ENCODE measurements at places on chromosomes 1 and 21.

DNA sequence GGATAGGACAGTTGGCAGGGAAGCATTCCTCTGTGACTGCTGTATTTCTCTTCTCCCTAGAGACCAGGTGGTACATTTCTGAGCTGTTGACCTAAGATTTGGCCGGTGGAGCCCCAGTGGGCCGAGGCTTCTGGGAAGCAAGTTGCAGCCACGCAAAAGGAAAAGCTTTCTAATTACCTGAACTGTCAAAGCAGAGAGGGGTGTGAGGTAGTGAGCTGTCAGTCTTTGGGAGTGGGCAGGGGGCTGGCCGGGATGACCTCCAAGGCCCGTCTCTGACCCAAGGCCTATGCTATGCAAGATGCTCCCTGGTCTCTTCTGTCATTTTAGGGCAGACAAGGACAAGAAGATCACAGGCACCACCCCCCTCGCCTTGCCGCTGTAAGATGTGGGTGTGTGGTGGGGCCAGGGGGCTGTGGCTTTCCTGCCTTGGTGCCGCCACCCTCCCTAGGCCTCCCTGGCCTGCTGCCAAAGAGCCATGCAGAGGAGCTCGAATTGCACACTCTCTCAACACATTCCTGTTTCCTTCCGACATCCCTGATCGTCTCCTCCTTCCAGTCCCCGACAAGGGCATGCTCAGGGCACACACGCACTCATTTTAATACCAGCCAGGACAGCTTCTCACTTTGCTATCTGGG lies 7.7 kb downstream of the PADI1 start:
- DNase-seq = peak; percentile 3

DNA sequence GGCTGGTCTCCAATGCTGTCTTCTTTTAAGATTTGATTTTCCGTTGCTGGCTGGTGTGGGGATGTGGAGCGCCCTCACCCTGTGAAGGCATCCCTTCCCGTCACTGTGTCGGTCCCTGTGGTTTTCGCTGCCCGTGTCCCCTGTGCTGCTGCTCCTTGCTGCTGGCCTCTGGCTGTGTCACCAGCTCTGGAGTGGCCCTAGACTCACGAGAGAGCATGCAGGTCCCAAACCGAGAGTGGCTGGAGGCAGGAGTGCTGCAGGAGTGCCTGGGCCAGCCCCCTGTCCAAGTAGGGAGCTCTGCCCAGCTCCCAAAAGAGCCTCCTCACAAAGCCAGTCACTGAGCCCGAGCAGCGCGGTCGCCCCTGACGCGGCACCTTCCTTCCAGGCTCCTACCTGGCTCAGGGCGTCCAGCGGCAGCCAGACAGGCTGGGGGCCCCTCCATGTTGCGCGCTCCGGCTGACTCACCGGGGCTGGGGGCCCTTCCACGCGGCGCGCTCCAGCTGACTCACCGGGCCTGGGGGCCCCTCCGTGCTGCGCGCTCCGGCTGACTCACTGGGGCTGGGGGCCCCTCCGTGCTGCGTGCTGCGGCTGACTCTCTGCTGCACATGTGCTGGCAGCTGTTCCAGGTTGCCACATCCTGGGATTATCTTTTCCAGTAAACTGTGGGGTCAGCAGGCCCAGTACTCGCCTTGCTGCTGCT lies 106.7 kb upstream of the COL6A1 start:
- DNase-seq = no peak

GRCh38 chr1:973459-974292 lies 7.4 kb downstream of the PLEKHN1 start:
- DNase-seq = no peak

- DNase-seq = no peak
Observed at GRCh38 chr1:97366984-97367383, 553.9 kb downstream of the DPYD start.

GRCh38 chr1:222223010-222223409 lies 324.9 kb downstream of the HHIPL2 start:
- no peak for DNase-seq

DNA sequence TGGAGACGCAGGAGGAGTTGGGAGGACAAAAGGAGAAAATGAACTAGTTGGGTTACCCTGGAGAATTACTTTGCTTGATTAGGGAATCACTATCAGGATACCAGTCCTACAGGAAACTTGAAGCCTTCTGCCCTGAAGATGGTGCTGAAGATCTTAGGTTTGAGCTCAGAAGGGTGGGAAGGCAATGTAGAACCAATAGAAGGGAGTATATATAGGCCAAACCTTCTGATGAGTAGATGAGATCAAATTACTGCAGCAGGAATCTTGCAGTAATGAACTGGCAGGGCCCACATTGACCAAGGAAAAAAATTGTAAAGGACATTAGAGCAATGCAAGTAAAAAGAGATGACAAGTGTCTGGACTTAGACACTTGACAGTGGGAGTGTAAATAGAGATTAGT lies 116.3 kb upstream of the CACYBP start:
- DNase-seq = no peak

Measured in bone marrow (tissue), 2 donors.